ENCODE measurements at places on chromosomes 6 and 20.

- no peak for DNase-seq
Measured at GRCh38 chr6:34015586-34015985, 130.3 kb downstream of the GRM4 start.

- no peak for DNase-seq
Measured at GRCh38 chr6:57147955-57148858, 23.9 kb upstream of the BAG2 start.

DNA sequence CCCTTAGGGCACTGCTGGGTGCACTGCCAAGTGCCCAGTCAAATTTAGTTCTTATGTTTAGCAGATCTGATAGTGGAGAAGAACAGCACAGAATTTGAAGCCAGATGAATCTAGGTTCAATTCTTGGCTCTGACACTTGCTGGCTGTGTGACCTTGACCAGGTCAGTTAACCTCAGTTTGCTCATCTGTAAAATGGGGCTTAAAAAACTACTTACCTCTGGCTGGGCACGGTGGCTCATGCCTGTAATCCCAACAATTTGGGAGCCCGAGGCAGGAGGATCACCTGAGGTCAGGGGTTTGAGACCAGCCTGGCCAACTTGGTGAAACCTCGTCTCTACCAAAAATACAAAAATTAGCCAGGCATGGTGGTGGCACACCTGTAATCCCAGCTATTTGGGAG is 49.9 kb upstream of the MLN start:
- no peak for DNase-seq

DNA sequence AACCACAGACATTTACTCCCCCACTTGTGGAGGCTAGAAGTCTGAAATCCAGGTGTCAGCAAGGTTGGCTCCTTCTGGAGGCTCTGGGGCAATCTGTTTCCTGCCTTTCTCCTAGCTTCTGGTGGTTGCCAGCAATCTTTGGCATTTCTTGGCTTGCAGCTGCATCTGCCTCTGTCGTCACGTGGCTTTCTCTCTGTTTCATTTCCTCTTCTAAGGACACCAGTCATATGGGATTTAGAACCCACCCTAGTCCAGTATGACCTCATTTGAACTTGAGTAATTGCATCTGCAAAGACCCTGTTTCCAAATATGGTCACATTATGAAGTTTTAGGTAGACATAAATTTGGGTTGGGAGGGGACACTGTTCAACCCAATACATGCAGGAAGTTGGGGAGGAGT is 56.2 kb upstream of the EPB41L1 start:
- no peak for DNase-seq

DNA sequence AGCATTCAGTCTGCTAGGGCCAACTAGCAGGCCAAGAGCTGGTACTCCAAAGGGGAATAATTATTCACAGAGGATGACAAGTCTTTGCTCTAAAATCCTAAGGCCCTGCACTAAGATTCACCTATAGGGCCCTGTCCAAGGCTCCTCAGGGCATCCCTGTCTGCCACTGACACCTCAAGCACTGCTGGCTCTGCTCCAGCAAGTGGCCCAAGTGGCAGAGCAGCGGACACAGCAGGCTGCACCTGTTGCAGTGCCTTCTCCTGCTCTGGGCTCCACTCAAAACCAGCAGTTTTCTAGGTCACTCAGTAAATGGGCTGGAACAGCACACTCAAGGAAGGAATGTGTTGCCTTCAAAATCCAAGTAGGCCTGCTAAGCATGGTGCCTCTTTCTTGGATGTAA is 36.4 kb upstream of the SMOC2 start:
- DNase-seq = no peak

DNA sequence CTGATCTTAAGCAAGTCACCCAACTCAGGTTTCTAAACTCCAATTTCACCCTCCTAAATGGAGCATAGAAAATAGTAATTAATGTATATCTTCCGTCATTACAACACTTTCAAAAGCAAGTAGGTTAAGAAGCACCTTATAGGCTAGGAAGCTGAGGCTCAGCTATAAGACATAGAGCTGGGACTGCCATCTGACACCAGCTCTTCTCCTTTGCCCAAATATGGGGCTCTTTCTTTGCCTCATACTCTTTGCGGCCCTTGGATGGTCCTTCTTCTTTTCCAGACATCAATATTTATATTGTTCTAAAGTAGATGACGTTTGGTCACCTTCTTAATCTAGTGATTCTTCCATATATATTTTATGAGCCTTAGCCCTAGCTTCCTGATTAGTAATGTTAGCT is 413.2 kb downstream of the LMBRD1 start:
- DNase-seq = no peak

DNA sequence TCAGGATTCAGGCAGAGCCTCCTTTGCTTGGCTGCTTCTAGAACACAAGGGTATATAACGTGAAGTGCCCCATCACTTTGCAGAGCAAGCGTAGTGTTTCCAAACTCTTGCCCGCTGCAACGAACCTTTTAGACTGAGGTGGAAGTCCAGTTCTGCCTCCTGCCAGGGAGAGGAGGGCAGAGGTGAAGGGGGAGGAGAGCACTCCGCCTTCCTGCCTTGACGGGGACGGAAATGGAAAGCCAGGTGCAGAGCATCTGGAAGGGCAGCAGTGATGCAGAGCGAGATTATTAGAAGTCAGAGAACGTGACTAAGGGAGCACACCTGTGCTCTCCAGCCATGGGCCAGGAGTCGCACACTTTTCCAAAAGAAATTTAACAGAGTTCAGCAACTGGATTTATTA is 63.4 kb downstream of the RREB1 start:
- DNase-seq = no peak

DNA sequence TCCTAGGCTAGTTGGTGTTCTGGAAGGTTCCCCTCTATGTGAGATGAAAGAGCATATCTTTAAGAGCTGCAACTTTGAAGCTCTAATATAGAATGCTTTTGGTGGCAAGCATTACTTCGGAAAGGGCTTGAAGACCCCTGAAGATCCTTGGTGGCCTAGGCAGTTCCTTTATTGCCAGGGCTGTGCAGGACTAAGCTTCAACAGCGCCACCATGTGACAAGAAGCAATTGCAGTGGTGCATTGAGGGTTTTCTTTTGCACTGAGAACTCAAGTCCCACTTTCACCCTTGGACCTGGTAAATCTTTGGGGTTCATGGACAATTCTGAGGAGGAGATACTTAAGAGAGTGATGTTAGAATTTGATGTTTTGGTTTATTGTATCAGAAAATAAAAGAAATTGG is 237.4 kb upstream of the GMDS start:
- DNase-seq = no peak

GRCh38 chr6:69289689-69290495 is 506.9 kb downstream of the LMBRD1 start:
- no peak for DNase-seq

GRCh38 chr6:82458147-82458546 is 94.5 kb downstream of the TPBG start:
- DNase-seq = no peak

GRCh38 chr6:5151360-5151954 is 66.3 kb downstream of the PPP1R3G start:
- no peak for DNase-seq

DNA sequence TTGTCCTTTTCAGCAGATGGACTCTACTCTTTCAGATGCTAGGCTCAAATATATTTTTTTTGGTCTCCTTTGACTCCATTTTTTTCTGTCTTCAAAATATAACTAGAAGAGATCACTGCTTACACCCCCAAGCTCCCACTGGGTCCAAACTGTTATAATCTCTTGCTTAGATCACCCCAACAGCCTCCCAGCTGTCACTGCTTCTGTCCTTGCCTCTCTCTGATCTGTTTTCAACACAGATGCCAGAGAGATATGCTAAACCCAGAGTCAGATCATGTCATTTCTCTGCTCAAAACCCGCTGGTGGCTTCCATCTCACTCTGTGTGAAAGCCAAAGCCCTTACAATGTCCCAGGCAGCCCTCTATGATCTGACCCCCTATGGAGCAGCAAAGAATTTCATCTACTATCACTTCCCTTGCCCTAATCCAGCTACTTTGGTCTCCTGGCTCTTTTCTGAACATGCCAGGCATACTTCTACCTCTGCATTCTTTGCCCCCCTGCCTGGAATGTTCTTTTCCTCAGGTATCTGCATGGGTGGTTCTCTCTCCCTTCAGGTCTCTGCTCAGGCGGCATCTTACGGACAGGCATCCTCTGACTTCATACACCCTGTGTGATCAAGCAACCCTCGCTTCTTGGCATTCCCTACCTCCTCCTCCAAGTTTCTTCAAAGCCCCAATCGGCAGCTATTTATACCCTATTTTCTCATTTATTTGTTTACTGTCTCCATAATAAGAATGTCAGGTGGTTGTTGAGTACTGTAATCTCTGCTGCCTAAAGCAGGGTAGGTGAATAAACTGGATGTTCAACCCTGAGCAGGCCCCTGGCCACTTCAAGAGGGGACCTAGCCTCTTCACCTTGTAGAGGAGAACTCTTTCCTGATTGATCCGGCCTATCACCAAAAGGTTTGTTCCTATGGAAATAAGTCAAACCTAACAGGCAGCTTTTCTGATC is 43.6 kb upstream of the SLC4A11 start:
- DNase-seq = no peak

GRCh38 chr6:36851149-36851614 is 11.9 kb upstream of the CPNE5 start:
- DNase-seq = no peak

GRCh38 chr6:104218116-104218515 is 641.6 kb downstream of the HACE1 start:
- DNase-seq = no peak

- no peak for DNase-seq
Measured at GRCh38 chr6:114564302-114564933, 221.6 kb upstream of the HS3ST5 start.

DNA sequence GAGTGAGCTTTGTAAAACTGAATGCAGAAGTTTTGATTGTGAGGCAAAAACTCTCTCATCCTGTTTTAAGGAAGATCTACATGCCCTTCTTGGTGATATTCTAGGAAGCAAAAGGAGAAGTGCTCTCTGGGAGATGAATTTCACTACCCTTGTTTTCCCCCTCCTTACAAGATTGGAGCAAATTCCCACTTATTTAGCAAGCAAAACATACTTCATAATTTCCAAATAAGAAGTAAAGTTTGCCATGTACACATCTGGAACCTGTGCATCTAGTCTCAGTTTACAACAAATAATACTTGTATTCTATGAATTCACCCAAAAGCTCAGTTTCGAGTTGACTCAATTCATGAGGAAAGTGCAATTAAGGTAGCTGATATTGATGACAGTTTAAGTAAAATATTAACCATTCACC is 27.6 kb upstream of the IFNGR1 start:
- DNase-seq = no peak

GRCh38 chr6:160363016-160363996 is 15.1 kb downstream of the SLC22A3 start:
- DNase-seq = no peak

DNA sequence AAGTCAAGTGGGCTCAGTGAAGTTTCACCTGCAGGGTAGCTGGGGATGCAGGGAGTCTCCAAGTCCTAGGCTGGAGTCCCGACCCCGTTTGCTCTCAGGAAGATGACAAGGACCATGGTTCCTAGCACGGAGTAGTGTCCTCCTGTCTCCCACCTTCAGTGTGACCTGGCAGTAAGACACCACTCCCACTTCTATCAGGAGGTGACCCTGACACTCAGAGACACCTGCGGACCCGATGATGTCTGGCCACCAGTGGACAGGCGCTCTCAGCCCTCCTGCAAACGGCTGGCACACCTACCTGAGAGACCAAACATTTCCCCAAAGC is 1.1 kb downstream of the SOD2 start:
- no peak for DNase-seq

GRCh38 chr6:158760618-158761250 is 58.4 kb downstream of the EZR start:
- DNase-seq = no peak

DNA sequence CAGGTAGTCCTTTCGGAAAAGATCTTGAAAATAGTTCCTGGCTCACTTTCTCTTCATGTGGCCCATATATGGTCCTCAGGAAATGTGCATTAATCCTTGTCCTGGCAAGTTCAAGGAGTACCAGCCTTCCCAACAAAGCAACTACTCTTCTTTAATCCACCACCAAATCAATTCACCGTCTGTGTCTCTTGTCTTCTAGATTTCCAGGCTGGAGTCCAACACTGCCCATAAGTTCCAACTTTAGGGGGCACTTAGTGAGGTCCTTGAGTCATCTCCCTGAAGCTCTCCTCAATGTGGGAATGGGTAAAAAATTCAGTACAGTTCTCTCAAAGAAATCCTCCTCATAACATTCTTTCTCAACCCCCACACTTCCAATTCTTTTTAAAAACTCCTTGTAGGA is 6.9 kb upstream of the DAAM2 start:
- DNase-seq = no peak

- DNase-seq = no peak
Measured at GRCh38 chr6:72704979-72705378, 83.1 kb downstream of the KCNQ5 start.

DNA sequence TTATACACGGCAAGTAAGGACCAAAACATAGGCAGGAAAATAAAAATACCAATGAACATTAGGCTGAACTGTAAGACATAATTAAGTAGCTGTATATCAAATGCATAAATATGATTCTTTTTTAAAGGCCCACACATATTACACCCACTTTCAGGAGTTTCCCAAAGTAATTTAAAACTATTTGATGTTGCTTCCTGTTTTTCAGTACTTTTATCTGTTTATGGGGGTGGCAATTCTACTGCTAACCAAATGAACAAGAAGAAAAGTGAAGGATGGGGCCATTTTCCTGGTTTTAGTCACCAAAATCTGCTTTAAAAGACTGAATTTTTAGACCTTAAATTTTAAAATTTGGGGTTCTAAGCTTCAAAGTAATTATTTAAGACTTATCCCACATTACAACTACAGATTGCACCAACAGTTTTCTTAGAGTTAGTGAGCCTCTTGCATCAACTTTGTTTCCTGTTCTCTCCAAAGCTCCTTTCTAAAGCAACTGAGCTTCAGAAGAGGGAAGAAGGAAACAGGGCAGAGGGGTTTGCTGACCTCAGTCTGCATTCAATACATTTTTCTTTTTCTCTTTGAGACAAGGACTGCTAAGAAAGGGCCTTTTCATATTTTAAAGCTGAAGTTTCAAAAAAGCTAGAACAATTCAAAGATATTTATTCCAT is 191.0 kb downstream of the BACH2 start:
- no peak for DNase-seq

GRCh38 chr20:46057856-46058598 is 29.0 kb downstream of the SLC12A5 start:
- DNase-seq = no peak

DNA sequence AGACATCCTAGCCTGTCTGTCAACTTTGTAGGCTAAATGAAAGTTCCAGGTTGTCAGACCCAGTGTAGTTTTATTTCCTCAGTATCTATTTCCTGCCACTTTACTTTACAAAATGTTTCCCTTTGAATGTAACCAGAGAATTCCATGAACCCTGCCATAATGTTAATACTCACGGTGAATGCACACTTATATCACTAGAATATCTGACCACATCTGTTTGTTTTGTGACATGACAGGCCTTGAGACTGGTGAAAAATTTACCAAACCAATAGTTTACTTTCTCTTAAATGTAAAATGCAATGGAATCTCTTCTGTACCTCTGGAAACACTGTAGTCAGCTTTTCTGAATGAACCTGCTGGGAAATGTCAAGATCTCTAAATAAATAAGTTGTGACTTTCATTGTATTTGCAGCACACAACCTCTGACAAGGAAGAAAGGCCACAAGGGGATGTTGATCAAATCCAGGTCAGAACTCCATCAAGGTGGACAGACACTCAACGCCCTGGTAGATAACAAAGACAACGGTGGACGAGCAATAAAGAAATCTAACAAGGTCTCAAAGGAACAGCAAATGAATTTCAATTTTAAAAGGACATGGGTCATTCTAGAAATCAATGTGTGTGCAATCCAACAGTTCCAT is 59.2 kb downstream of the BACH2 start:
- DNase-seq = no peak

Measured in stimulated activated CD4-positive, alpha-beta T cell treated with anti-CD3 and anti-CD28 coated beads, TNF-alpha, amount 100 ng/mL, for 1 hour (primary cell).